ENCODE measurements at places on chromosomes 6 and 20. TPM values are rescaled to one million over a fixed set of nuclear protein-coding genes. Genes with fewer than 3 reads are reported as not detected.

The ABRACL gene
- total RNA-seq: 9.8 TPM

GRCh38 chr6:28167068-28167467, 25.4 kb downstream of the ZKSCAN8 start:
- no peak for DNase-seq

The ADGRG6 gene
- total RNA-seq: 8.7 TPM

The CYP21A2 gene
- total RNA-seq: 0.92 TPM

The POM121L2 gene
- total RNA-seq: 0.18 TPM

The DOK5 gene
- 1.0 TPM for total RNA-seq

The RIPOR2 gene
- 4.8 TPM for total RNA-seq

The FAXC gene
- 0.14 TPM for total RNA-seq

DNA sequence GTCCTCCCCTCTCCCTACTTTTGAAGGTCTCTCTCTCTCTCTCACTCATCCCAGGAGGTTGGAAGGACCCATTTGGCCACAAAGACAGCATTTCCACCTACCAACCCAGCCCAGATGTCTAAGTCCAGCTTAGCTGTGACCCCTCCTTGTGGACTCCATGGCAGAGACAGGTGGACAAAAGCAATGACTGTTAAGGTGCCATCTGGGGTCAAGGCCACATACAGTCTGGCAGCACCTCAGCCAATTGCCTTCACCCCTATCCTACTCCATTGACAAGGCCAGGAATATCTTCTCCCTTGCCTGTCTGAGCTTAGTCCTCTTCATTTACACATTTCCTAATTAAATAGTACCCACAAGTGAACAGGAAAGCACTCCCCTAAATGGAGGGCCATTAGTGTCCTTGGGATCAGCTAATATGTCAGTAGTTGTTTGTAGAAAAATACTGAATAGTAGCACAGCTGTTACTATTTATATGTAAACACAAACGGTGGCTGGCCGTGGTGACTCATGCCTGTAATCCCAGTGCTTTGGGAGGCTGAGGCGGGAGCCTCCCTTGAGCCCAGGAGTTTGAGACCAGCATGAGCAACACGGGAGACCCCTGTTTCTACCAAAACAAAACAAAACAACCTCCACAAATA, 28.8 kb downstream of the GCM1 start:
- DNase-seq: no peak

GRCh38 chr6:131470534-131470933, 102.5 kb upstream of the ARG1 start:
- DNase-seq: no peak

The FAM120B gene
- total RNA-seq: 13.2 TPM

GRCh38 chr6:72746276-72746675, 124.4 kb downstream of the KCNQ5 start:
- peak; percentile 39 for DNase-seq

- DNase-seq: no peak
Measured at GRCh38 chr6:33845031-33845745, 41.4 kb upstream of the MLN start.

Data from cardiac muscle cell (in vitro differentiated cells and primary cell).